ENCODE measurements at places on chromosomes 3 and 15.

- DNase-seq: no peak
These were observed 10.1 kb downstream of the USP3 start for GRCh38 chr15:63514531-63514943.

GRCh38 chr15:37217567-37217966 is 117.2 kb upstream of the MEIS2 start:
- DNase-seq: no peak

GRCh38 chr15:39580485-39581241 is at the start of gene THBS1:
THBS1 (plus strand) TSS chr15:39581079; CDS start chr15:39581858, 779 bp downstream.
- DNase-seq: no peak

DNA sequence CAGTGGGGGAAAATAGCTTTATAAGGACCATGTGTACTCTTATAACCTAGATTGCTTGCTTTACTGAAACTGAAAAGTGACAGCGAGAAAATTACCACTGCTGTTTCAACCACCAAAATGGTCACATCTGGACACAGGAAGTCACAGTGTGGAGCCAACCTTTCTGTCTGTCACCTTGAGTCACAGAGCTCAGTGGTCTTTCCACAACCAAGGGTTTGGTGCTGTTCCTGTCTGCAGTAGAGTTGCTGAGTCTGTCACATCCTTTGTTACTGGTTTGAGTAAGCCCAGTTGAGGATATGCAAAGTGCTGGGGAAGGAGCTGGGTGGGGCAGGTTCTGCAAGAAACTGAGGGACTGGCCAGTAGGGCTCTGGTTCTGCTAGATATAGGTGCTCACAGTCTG is 139.1 kb upstream of the EIF1B start:
- no peak for DNase-seq

DNA sequence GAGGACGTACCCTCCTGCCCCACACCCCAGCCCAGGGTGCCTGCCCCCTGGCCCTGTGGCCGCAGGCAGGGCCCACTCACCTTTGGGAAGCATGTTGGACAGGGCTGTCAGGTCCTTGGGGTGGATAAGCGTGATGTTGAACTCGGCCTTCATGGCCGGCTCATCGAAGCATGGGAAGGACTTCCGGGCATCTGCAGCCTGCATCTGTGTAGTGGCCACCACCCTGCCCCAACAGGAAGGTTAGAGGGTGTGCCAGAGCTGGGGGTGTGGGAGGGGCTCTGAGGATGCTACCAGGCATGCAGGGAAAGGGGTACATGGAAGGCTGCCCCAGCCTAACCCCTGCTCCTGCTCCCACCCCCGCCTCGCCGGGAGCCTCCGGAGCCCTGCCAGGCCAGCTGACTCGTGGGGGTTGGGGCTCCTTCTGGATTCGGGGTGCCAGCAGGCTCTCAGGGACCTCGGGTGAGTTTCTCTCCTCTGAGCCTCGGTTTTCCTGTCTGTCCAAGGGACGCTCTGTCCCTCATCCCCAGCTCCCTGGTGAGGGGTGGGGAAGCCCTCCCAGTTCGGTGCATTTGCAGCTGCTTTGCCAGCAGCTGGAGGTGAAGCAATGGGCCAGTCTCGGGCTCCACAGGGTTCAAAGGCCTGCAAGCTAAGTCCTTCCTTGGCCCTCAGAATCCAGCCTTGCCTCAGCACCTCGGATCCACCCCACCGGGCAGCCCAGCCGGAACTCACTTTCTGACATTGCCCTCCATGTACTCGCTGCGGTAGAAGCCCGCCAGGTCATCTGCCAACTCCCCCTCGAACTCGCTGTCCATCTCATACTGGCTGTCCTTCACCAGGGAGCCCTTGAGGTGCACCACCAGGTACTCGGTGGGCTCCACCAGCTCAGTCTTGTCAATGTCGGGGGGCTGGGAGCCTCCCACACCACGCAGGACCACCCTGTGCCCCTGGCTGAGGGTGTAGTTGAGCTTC is 9.1 kb downstream of the ANPEP start:
- no peak for DNase-seq

DNA sequence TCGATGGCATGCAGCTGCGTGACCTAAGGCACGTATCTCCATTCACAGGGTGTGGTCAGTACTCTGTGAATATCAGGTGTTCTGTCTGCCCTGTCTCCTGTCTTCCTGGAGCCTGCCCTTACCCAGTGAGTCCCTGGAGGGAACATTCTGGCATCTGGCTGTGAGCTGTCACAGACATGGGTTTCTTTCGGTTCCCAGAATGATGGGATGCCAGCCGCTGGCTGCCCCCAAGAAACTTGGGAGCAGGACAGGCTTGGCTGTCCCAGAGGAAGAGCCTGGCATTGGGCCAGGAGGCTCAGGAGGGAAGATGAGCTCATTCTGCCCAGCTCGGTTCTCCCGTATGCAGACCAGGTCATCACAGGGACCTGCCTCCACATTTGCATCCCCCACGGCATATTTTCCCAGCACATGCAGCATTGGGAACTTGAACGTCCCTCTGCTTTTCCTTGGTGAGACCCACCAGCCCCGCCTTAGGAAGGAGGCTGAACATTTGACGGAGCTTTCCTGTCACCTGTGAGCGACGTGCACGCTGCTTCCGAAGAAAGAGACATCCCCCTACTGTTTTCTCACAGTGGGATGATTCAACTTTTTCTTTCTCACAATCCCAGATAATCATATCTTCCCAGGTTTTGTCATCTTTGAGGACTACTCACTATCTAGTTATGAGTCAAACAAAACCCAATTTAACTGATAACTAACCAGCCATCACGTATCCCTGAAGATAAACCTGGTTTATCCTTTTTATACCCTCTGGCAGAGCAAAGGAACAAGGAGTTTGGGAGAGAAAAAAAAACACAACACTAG is 22.0 kb upstream of the PGPEP1L start:
- DNase-seq: no peak

DNA sequence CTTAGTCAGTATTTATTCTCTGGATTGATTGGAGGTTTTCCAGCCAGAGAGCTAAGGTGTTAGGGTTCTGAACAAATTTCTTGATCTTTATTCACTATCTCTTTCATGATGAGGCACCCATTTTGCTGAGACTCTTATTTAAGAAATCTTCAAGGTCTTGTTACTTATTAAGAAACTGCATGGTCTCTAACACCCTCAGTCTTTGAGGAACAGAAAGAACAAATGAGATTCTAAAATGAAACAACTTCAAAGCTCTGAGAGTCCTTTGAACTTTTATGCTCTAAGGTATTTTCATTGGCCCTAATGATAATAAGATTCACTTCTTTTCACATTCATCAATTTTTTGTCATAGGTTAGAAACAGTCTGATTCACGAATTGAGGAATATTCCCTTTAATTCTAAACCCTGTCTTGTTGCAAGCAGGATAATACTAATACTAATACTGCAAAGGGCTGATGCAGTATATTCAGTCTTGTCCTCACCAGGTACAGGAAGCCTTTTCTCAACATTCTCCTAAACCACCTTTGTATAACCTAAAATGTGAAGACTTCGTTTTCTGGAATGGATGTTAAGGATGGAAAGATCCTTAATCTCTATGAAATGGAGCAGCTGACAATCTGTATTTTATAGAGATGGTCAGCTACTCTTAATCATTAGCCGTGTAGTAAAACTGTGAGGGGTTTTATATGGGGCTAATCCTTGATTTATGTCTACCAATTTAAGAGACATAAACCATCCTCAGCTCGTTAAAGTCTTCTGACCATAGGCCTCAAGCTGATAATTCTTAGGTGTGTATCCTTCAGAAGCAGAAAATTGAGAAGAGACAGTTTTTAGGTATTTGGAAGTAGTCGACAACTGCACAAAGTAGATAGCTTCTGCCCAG is 198.3 kb downstream of the OTOL1 start:
- no peak for DNase-seq

DNA sequence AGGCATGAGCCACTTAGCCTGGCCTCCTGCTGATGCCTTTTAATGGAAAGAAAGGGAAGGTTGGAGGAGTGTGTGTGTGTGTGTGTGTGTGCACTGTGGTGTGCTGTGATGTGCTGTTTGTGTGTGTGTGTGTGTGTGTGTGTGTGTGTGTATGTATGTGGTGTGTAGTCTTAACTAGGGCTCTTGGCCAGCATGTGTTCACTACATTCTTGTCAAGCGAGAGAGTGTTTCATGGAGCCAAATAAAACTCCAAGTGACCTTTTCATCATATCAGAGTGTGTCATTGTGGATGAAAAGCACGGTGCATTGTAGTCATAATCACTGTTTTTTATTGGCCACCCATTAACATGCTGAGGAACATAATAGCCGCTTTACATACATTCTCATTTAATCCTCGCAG is 30.8 kb upstream of the BHLHE40 start:
- no peak for DNase-seq

DNA sequence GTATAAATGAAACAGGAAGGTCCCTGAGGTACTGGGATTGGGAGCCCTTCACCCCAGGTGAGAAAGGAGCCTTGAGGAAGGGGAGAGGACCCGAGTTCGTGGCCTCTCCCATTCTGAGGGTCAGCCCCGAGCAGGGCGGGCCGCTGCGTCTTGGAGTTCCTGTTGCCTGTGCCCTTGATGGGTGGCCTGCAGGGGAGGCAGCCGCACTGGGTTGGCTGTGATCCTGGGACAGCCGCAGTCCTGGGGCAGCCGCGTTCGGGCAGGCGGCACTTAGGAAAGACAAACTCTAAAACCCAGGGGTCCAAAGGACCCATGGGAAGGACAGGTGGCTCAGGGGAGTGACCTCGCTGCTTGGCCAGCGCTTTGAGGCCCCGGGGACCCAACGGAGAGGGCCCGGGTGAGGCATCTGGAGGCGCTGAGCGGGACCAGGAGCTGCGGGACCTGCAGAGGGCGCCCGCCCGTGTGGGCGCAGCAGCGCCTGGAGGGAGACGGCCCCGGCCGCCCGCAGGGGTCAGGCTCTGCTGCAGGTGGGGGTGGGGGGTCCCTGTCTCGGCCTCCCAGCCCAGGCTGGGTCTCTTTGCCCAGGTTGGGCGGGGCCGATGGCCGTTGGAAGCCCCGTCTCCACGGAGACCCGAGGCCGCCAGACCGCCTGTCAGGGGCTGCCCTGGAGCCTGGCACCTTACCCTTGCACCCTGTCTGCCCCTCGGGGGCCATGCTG is 65.1 kb downstream of the HMCES start:
- DNase-seq: no peak

DNA sequence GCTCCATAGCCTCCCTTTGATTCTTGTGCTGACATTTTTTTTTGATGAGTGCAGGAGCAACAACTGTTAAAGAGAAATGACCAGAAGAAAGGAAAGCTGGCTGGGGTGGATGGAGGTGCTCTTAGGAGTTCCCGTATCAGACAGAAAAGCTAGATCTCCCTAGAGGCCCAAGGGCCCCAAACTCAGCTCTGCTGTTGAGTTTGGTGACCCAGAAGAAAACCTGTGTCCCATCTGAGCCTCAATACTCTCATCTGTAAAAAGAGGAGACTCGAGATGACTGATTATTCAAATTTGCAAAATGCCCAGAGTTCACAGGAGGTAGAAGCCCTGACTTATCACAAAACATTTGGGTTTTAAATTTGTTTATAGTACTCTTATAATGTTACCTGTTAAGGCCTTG is 142.4 kb downstream of the TIGIT start:
- no peak for DNase-seq

DNA sequence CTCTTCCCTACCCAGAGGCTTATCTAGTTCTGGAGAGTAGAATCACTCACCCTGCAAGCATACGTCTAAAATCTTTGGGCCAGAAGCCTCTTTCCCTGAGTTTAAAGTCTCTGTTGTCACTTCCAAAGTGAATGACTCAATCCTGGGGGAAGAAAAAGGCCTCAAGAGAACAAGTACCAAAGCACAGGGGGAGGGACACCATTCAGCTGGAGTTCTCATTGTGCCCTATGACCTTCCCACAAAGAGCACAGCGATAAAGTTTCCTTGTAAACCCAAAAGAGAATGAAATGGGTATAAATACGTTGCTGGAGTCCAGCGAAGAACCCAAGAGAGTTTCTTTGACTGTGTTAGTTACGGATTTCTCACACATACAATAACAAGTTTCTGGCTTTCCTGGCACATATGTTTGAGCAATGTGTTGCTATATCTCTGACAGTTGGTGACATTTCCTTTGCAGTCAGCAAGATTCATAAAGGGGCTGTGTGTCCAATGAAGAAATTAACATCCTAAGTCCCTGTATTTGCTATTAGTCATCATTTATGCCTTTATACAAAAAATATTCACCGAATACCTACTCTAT is 107.3 kb upstream of the PTPRG start:
- no peak for DNase-seq

DNA sequence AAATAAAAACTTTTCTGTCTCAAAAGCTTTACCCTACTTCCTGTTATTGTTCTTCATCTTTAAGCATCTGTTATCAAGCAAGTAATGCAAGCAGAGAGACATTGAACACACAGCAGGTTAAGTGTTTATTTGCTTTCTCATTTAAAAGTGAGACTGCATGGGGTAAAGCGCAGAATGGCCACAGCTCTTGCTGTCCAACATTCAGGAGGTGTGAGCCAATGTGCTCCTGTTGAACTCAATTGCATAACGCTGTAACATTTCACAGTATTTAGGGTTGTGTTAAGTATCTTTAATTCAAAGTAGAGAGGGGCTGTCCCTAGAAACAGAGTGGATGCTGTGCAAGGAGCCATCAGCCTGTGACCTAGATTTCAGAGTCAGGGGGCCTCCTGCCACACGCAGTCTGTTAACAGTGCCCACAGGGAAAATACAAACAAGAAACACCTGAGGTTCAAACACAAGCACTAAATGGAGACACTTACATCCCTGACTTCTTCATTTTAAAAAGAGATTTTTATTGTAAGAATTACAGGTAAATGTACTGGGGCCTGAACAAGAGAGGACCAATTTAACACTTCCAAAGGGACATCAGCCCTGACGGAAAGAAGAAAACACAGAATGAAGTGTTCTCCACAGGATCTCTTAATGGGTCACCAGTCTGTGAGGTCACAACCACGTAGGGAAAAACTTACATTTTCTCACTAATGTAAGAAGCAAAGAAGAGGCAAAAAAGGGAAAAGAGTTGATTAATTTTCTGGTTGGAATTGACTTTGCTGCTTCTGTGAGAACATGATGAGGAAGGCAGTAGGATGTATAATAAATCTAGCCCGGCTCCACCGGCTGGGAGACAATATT is 815.1 kb downstream of the VGLL3 start:
- DNase-seq: no peak

- peak; percentile 1 for DNase-seq
These were observed 4.1 kb upstream of the ACTC1 start for GRCh38 chr15:34799149-34800101.

- DNase-seq: no peak
These were observed 334.3 kb upstream of the CTDSPL start for GRCh38 chr3:37527361-37527760.

All from cerebellar nuclear complex (tissue), 1 donor.